ENCODE measurements at places on chromosomes 2 and 18. TPM values are rescaled to one million over a fixed set of nuclear protein-coding genes. Genes with fewer than 3 reads are reported as not detected.

The AOX1 gene
- total RNA-seq: 3.6 TPM

The LINC00305 gene
- not detected for total RNA-seq

The YES1 gene
- total RNA-seq: 21.7 TPM

The ARHGAP25 gene
- total RNA-seq: 5.3 TPM

The GULP1 gene
- 5.7 TPM for total RNA-seq

The GALNT5 gene
- total RNA-seq: 0.19 TPM

The GPAT2 gene
- 5.3 TPM for total RNA-seq

All from left ventricle myocardium inferior (tissue), 1 donor.